ENCODE measurements at places on chromosomes 12 and 14.

DNA sequence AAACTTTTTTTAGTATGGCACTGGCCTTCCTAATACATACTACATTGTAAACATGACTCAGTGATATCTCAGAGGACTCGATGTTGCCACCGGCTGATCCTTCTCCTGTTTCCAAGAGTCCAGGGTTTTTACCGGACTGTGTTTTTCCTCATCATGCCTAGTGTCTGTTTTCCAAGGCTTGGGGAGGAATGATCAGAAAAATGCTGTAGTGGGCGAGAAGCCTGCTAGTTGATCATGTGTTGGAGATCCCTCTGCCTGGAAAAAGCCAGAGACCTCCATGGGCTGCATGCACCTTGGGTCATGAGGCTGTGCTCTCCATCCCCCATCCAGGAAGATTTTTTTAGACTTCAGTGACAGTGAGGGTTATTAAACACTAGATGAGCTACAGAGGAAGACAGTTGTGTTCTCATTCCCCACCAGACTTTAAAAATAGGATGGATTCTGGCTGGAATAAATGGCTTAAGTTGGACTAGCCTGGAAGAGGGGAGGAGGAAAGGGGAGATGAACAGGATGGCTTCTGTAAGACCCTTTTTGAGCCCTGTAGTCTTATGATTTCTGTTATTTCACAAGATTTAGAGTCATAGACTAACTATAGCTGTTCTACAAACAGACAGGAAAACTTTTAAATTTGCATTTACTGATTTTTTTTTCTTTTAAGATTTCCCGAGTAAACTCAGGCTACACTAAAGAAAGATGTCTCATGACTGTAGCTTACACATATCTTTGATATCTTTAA, 145.7 kb downstream of the SAMD4A start:
- no peak for DNase-seq

- no peak for DNase-seq
Observed at GRCh38 chr14:24098927-24099813, 5.1 kb downstream of the PCK2 start.

DNA sequence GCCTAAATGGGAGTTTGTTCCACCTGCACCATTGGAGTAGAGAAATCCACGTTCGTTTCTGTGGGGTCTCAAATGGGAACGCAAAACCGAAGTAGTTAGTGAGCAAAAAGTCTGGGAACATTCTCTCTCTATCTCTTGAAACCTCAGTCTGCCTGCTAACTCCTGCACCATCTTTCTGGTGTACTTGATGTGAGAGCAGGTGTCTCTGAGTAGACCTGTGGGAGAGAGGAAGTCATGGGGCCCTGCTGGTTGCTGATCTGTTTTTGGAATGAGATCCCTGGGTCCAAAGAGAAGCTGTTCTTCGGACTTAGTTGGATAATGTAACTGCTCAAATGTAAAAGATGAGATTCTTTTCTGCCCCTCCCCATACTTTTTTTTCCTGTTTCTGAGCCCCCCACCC, 57.3 kb downstream of the MAX start:
- no peak for DNase-seq

DNA sequence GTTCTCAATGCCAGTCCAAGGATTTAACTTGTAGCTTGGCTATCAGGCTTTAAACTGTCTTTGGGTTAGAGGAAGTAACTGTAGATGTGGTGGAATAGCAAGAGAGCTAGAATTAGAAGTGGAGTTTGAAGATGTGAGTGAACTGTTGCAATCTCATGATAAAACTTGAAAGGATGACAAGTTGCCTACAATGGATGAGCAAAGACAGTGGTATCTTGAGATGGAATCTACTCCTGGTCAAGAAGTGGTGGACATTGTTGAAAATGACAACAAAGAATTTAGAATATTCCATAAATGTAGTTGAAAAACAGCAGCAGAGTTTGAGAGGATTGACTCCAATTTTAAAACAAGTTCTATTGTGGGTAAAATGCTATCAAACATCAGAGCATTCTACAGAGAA, 199.0 kb downstream of the DUSP6 start:
- DNase-seq: no peak

DNA sequence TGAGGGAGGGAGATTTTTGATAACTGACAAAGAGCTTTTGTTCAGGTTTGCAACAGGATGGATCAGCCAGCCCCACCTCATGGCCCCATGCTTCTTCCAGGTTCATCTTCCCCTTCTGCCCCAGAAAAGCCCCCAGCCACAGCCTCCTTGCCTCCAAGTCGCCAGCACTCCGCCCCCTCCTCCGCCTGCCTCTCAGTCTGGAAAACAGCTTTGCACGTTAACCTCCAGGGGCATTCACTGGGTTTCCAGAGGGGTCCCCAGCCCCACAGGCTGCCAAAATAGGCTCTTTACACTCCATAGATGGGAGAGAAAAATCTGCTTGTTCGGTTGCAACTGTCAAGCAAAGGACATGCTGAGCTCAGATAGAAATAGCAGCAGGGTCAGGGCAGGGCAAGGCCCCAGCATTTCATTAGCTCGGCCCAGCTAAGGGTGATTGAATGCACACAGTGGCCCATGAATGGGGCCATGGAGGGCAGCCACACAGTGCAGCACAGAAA, 253.6 kb downstream of the ZFP36L1 start:
- DNase-seq: no peak

DNA sequence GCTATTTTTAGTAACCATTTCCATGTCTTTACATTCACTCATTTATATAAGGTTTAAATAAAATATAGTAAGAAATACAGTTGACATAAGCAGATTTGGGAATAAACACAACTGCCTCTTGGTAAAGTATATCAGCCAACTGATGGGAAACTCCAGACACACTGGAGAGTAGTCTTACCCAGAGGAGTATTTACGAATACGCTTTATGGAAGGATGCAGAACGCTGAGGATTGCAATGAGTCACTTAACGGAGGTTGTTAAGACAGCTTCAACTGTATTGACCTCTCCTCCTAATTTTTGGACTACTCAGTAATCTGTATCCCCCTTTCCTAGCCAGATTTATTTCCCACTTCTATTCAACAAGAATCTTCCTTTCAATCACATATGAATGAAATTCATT, 6.0 kb downstream of the C2CD5 start:
- DNase-seq: no peak

DNA sequence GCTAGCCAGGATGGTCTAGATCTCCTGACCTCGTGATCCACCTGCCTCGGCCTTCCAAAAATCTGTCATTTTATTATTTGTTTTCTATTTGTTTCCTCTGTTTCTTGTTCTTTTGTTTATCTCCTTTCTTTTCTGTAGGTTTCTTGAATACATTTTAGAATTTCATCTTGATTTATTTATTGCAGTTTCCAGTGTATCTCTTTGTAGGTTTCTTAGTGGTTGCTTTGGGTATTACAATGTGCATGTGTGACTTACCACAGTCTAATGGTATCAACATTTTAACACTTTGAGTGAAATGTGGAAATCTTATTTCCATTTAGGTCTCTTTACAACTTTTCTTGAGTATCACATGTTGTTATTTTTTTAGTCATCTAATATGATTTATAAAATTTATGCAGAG, 29.9 kb upstream of the MUCL1 start:
- no peak for DNase-seq

GRCh38 chr14:68105816-68106215, 286.2 kb downstream of the RAD51B start:
- no peak for DNase-seq

GRCh38 chr12:20142956-20143355, 225.4 kb upstream of the PDE3A start:
- DNase-seq: no peak

DNA sequence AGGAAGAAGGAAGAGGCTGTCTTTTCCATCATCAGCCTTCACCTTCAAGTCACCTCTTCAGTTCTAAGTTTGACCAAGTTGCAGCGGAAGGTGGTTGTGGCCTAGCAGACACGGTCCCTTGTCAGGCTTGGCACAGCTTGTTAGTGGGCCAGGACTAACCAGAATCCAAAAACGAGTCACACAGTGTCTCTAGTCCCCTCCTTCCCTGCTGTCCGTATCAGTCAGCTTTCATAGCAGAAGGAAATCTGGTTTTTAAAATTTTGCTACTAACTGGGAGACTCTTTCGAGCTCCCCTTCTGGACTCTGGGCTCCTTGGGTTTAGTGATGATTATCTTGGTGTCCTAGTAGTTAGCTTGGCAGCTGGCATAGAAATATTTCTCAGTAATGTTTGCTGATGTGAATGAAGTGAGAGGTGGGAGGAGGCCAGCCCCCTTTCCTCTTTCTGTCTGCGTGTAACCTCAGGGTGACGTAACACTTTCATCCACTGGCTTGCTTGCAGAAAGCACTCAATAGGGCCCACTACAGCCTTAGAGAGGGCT, 3.8 kb downstream of the ETV6 start:
- DNase-seq: no peak
